Epithelial cell of proximal tubule (primary cell): ENCODE measurements at places on chromosomes 2 and 18.

GRCh38 chr2:9033385-9034168, 30.1 kb upstream of the MBOAT2 start:
- DNase-seq = no peak

- no peak for DNase-seq
Measured at GRCh38 chr2:144515099-144515695, 4.7 kb downstream of the ZEB2 start.

DNA sequence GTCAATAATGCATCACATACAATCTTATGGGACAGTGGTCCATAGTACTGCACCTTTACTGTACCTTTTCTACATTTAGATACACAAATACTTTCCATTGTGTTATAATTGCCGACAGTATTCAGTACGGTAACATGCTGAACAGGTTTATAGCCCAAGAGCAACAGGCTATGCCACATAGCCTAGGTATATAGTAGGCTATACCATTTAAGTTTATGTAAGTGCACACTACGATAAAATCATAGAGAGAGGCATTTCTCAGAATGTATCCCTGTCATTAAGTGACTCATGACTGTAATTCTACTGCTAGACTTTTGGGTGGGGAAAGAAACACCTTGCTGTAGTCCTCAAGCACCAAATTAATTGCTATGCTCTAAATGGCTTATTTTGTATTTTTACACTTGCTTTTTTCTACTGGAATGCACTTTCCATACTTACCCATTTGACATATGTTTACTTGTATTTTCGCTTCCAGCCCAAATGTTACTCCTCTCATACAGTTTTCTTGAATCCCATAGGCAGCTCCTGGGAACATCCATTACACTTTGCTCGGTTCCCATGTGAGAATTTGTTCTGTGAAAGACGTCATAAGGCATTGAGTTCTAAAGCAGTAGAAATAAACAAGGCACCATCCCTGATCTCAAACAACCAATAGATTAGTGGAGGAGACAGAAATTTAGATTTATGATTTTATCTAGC, 714.0 kb upstream of the ID2 start:
- no peak for DNase-seq

DNA sequence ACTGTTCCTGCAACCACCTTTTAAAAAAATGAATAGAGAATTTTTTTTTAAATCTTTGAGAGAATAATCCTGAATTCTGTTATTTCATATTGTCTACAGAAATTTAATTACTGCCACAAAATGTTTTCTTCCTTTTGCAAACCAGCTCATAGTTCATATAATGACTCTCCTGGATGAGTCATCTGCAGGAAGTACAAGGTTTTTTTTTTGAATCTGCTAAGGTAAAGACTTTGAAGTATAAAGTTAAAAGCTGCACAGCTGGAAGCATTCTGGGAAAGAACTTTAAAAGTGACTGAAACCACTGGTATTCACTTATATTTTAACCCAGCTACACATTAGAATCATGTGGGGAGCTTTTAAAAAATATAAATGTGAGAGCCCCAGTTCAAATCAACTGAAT, 25.4 kb downstream of the SESTD1 start:
- DNase-seq = no peak

DNA sequence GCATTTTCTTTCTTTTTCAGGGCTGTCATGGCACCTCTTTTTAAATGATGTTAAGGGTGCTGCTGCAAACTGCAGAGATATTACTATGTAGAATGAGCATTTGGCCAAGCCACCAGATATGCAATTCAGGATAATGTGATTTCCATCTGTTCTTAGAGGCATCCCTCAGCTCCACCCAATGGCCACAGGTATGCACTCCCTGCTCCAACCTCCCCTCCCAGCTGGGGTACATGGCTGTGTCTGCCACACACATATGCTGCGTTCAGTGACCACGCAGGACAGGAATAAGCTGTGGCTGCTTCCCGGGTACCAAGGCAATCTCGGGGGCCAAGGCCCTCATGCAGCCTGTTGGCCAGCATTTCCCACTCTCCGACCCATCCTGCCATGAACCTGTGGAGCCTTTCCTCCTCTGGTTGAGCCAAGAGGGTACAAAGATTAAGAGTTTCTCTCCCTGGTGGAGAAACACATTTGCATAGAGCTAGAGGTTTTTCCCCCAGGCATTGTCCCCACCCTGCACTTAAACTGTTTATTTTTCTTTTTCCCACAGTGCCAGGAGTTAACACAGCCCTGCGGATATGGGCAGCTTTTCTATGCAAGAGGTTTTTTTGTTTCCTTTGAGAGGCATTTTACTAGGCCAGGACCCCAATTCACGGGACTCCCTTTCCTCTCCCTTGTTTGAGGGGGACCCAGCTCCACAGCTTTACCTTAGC, 147.0 kb downstream of the GCA start:
- no peak for DNase-seq

DNA sequence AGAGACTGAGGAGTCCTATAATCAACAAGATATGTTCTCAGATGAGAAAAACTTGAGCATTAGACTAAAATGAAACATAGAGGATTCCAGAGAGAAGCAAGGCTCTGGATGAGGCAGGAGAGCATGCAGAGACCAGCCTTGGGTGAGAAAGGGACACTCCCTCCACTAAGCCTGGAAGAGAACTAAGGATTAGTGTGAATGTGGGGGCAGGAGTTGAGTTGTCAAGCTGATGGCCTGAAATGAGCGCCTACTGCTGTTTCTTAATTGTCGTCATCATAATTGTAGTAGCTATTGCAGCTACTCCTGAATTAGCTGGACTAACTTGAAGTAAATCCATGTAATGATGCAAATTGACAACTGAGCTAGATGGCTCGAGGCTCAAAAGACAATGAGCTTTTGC, 114.1 kb downstream of the PKP4 start:
- no peak for DNase-seq

- DNase-seq = no peak
Measured at GRCh38 chr2:227285741-227286236, 39.3 kb upstream of the MFF start.

GRCh38 chr2:12167525-12168317, 421.3 kb downstream of the LPIN1 start:
- DNase-seq = no peak

DNA sequence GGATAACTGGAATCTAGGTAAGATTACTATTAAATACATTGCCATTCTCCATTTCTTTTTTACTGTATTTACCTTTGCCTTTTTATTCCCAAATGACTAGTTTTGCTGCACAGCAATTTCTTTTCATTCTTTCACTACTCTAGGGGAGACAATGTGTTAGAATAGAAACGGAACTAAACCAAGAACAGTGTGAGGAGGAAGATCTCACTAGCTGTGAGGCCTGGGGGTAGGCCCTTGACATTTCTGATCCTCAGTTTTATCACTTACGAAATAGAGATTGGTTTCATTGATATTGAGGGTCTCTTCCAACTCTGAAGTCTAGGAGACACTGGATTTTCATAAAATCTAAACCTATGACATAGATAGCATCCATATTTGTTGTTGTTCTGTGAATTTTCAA, 191.1 kb downstream of the IKZF2 start:
- no peak for DNase-seq

- DNase-seq = no peak
Measured at GRCh38 chr2:232809349-232810124, 33.2 kb upstream of the KCNJ13 start.

DNA sequence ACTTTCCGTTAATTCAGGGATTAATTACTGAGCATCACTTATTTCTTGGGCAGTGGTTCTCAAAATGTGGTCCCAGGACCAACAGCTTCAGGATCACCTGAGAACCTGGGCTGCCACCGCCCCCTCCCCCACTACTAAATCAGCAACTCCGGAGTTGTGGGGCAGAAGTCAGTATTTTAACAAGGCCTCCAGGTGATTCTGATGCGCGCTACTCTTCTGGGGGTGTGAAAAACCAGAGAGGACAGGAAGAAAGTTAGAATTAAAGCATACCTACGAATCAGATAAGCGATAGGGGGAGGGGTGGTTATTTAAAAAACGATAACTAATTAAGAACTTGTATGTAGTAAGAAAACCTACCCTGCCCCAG, 319 bp downstream of the ZSCAN30 start:
- no peak for DNase-seq

- DNase-seq = no peak
Measured at GRCh38 chr2:13056259-13056843, 339.6 kb downstream of the TRIB2 start.

DNA sequence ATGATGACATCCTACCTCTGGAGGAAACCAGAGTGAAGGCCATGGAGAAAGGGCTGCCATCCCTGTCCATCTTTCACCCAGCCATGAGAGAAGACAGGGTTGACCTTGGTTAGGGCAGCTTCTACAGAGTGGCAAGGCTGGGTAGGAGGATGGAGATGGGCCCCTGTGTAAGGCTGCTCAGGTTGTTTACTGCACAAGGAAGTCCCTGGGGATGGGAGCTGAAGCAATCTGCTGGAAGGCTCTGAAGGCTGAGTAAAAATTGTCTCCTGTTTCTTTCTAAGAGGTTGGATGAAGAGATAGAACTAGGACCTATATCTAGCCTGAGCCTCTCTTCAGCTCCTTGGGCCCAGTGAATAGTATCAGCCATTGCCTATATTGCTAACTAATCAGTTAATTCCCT, 14.4 kb downstream of the ELMOD3 start:
- DNase-seq = no peak

GRCh38 chr18:39946623-39947061, 2008.4 kb upstream of the PIK3C3 start:
- peak; percentile 57 for DNase-seq

DNA sequence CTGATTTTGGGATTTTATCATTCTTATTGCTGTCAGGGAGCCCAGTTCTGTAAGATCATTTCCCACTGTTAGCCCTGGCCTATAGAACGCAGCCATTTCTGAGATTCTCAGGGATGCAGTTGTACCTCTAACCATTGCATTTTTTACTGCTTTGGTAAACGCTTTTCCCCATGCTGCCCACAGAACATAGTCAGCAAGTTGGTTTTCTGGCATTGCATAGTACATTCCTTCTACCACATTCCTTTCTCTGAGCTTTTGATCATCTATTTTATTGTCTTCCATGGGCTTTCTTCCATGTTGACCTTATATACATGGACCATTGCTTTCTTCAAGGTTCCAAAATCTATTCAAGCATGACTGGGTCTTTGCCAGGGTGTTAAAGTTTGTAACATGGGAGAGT, 86.8 kb upstream of the ST6GAL2 start:
- DNase-seq = no peak

GRCh38 chr2:19357402-19358241, 801 bp downstream of the OSR1 start:
- DNase-seq = no peak

DNA sequence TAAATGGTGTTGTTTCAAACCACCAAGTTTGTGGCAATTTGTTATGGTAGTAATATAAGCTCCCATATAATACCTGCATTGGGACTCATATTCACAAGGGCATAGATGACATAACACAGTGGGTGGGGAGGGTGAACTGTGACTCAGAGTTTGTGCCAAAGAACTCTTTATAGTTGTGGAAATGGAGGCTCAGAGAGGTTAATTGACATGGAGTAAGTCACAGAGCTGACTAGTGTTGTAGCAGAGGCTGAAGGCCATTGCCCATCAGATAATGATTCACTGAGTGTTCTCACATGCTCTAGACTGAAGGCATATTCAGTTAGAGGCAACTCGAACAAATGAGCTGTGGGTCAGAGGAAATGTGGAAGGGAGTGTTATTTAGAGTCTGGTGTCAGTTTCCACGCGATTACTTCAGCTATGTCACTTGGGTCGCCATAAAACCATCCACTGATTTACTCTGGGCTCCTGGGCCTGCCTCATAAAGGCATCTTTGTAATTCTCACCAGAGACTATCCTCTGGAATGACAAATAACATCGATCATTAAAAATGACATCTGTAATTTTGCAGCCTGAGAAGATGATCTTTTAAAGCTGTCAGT, 264.7 kb downstream of the CCDC85A start:
- peak; percentile 72 for DNase-seq

DNA sequence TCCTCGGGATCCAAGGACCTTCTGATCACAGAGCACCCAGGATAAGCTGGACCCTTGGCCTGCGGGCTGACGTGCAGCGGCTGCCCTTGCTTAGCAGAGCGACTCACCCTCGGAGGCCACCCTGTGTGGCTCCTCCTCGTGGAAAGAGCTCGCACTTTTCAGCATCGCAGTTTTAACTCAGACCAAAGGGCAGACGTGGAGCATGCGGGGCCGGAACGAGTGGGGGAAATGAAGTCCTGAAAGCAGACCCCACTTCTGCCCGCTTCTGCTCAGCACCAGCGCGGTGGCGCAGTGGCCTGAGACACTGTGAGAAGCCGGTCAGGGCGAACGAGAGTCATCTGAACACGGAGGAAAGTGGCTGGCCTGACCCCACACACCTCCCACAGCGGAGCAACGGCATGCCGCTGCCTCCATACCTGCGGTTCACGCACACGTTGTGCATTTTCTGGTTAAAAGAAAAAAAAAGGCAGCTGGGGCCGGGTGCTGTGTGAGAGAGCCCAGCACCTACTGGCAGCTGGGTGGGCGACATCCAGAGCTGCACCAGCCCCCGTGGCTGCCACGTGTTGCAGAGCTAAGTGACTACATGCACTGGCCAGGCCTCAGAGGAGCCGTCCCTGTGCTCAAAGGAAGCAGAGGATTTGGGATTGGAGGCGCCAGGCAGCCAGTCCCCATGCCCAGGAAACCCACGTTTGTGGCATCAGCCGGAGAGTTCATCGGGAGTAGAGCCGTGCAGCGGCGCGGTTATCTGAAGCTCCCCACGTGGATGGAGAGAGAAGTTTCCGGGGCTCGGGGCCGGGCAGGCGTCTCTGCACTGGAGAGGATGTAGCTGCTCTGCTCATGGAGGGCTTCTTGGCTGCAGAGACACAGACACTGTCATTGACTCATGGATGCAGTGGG, 89.7 kb downstream of the USP40 start:
- DNase-seq = no peak

DNA sequence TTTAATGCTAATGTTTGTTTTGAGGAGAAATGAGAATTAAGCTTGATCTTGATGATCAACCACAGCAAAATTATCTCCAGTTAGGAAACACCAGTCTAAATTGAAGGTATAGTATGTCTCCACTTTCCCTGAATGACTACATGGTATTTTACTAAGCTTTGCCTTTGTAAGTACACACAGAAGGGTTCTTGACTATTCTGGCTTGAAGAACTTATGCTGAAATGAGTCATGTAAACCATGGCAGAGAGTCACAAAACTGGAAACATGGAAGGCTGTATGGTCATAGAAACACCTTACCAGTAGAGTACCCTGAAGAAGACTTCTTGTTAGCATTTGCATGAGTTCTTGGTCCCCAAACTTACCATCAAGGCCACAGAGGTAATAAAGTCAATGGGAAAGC, 250.5 kb downstream of the SLC8A1 start:
- DNase-seq = no peak

- DNase-seq = peak; percentile 55
Measured at GRCh38 chr2:69829256-69830044, at the start of gene GMCL1. TSS of gene GMCL1 (plus strand) at chr2:69829660. CDS start at chr2:69829893, 233 bp downstream.

DNA sequence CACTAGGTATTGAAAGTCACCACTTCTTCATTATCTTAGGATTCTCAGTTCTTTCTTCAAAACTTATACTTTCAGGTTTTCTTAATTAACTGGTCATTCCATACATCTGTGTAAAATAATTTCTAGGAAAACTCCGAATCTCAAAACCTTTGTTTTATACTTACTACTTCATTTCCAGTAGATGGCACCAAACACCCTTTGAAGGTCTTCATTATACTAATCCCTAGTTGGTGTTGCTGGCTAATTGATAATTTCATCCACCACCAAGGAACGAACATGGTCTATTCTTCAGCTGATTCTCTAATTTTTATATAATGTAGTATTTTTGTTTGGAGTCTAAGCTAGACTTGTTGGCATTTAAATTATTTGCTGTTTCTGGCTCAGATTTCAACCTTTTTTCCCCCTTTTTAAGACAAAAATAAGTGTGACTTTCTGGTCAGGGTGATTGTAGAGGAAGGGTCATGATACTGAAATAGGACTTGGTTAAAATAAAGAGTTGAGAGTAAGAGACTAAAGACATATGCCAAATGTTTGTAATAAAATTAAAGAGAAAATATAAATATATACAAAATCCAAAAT, 2.8 kb upstream of the MXD1 start:
- DNase-seq = no peak
